ENCODE measurements at places on chromosomes 4 and X.
A peak's percentile ranks its signal among the peaks of the same experiment; 100 is the strongest.

GRCh38 chrX:3379111-3379510 lies 32.7 kb upstream of the MXRA5 start:
- no peak for DNase-seq

- peak; percentile 47 for DNase-seq
Observed at GRCh38 chr4:20431543-20431951, 179.8 kb downstream of the SLIT2 start.

DNA sequence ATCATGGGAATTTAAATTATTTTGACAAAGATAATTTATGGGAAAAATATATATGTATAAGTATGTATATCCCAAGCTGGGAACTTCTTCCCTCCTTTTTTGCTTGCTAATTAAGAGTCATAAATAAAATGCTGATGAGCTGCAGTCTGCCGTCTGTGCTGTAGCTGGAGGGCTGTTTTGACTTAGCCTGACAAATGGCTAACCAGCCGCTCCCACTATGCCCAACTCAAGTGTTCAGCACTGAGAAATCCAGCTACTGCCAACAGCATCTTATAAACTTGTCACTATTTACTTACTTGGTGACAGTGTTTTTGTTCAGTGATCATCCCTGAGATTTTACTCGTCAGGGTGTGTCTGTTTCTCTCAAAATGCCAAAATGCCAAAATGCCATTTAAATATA lies 171.2 kb upstream of the PGRMC2 start:
- DNase-seq, result no peak

DNA sequence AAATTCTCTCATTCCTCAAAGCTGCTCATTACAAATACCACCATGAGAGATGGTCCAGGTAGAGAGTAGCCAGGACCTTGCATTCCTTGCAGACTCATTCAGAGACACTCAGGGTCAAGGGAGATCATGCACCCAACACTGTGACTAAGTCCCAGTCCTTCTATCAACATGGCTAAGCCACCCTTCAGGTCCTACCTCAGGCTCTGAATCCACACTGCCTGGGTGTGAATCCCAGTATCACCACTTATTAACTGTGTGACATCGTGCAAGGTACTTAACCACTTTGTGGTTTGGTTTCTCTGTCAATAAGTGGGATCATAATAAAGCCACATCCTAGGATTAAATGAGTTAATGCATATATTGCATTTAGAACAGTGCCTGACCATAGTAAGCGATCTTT lies 124.1 kb upstream of the NEIL3 start:
- DNase-seq, result no peak

DNA sequence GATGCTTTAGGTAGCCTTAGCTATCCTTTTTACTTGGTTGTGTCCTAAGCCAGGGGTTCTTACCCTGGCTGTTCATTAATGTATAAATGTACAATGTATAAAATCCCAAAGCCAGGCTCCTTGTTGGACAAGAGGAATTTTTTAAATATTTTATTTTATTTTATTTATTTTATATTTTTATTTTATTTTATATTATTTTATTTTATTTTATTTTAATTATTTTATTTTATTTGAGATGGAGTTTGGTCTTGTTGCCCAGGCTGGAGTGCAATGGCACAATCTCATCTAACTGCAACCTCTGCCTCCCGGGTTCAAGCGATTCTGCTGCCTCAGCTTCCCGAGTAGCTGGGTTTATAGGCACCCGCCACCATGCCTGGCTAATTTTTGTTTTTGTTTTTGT lies 8.1 kb upstream of the SLC2A9 start:
- no peak for DNase-seq

DNA sequence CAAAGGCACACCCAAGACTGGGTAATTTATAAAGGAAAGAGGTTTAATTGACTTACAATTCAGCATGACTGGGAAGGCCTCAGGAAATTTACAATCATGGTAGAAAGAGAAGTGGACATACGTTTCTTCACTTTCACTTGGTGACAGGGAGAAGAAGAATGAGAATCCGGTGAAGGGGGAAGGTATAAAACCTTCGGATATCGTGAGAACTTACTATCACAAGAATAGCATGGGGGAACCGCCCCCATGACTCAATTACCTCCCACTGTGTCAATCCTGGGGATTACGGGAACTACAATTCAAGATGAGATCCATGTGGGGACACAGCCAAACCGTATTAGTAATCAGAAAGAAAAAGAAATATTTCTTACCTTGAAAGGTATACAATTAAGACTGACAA lies 782.9 kb upstream of the HS3ST1 start:
- no peak for DNase-seq

DNA sequence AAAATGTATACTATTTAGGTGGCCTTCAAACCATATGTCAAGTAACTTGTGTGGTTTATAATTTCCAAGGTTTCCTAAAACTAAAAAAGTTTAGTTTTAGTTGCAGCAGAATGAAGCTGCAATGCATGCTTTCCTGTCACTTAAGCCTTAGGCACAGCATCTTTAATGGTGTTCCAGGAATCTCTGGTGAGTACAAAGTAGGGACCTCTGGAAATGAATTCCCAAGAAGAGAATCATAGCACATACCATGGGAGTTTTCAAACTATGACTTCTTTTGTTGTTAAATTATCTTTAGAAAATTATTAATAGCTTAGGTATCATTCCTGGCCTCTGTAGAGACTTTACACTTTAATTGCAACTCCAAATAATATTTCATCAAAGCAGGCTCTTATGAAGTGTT lies 1005.9 kb upstream of the PABPC4L start:
- no peak for DNase-seq

DNA sequence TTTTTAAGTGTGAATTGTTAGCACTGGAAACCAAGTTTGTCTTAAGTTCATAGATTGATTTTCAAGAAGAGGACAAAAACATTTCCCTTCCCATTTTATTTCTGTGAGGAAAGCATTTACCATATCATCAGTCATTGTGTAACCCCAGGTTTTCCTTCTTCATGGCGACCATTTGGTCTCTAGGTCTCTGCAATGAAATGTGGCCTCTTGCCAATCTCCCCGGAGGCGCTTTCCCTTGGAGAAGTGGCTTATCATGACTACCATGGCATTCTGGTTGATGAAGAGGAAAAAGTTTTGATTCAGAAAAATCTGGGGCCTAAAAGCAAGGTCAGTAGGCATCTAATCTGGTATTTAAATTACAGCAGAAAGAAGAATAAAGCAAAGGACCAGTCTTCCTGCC lies 54.4 kb downstream of the ADD1 start:
- DNase-seq, result no peak

DNA sequence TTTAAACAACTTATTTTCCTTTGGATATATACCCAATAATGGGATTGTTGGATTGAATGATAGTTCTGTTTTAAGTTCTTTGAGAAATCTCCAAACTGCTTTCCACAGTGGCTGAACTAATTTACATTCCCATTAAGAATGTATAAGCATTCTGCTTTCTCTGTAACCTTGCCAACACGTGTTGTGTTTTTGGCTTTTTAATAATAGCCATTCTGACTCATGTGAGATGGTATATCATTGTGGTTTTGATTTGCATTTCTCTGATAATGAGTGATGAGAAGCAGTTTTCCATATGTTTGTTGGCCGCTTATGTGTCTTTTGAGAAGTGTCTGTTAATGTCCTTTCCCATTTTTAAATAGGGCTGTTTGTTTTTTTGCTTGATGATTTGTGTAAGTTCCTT lies 155.6 kb upstream of the PITX2 start:
- no peak for DNase-seq

DNA sequence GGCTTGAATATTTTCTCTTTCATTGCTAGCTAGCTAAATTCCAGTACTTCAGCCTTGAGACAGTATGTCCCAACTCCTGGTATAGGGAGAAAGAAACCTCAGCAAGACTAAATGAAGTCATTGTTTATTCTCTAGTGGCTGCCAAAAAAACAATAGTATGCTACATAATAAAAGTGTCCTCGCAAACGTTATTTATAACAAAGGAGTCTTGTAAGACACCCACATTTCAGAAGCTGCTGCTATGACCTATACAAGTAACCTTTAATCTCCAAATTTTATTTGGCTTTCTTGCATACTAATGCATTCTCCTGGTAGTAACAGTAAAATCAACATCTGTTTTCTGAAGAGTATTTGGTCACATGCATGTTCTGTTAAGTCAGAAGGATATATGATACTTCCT lies 28.8 kb downstream of the NEK1 start:
- no peak for DNase-seq

DNA sequence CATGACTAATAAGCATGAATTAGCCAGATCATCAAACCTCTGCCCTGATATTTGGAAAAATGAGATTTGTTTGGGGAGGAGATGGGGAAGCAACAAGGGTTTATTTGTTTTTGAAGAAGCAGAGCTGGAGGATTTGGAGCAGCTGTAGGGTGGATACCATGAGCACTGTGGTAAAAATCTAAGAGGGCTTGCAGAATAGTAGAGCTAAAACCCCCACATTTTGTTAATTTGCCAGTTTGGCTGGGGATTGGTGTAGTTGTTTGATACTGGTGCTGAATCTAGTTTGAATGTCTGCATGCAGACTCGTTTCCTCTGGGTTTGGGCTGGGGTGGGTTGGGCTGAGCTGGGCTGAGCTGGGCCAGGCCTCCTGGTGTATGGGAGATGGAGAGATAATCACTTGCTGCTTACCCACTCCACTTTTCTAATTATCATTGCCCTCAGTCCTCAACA lies 43.7 kb downstream of the SMAD1 start:
- no peak for DNase-seq

DNA sequence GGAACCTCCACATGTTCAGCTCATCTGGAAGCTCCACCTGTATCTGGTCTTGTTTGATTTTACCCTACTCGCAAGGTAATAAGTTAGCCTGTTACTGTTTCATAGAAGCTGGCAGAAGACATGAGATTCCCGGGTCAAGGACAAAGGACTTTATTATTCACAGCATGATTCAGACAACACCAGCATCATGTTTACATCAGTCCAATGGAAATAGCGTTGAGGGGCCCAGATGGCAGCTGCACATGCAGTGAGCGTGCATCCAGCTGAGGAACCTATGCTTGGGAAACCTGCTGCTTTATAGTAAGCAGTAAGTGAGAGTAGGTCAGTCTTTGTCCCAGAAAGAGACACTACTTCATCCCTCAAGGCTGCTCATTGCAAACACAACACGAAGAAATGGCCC lies 19.8 kb downstream of the TSPAN5 start:
- DNase-seq, result no peak

DNA sequence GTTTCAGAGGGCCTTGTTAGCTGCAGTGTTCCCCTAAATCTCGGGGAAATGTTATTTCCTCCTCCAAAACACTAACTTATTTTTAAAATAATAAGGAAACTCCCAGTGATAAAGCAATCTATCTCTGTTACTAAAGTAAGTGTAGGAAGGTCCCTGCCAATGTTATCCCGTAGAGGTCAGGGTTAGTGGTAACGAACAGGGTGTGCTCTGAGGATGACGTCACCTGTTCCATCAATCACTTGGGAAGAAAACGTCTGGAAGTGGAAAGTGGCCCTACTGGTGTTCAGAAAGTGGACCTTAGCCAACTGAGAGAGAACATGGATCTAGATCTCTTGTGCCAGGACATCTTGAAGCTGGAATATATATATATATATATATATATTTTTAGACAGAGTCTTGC lies 249.5 kb downstream of the BCOR start:
- DNase-seq, result no peak

GRCh38 chrX:14398725-14399124 lies 130.6 kb upstream of the GLRA2 start:
- DNase-seq, result no peak

All from GM23338 (cell line).